ENCODE measurements at places on chromosomes 7 and 10. TPM values are rescaled to one million over a fixed set of nuclear protein-coding genes. Genes with fewer than 3 reads are reported as not detected.

The AGMO gene
- not detected for total RNA-seq

The CYP3A4 gene
- not detected for total RNA-seq

The PTN gene
- total RNA-seq: 1.7 TPM

The WIPF3 gene
- 1.5 TPM for total RNA-seq

The SPDYE2 gene
- total RNA-seq: not detected

The THAP5 gene
- 16.4 TPM for total RNA-seq

The PALD1 gene
- 166 TPM for total RNA-seq

The MYO1G gene
- total RNA-seq: 0.13 TPM

The NUPR2 gene
- total RNA-seq: not detected

The FANK1 gene
- 9.4 TPM for total RNA-seq

DNA sequence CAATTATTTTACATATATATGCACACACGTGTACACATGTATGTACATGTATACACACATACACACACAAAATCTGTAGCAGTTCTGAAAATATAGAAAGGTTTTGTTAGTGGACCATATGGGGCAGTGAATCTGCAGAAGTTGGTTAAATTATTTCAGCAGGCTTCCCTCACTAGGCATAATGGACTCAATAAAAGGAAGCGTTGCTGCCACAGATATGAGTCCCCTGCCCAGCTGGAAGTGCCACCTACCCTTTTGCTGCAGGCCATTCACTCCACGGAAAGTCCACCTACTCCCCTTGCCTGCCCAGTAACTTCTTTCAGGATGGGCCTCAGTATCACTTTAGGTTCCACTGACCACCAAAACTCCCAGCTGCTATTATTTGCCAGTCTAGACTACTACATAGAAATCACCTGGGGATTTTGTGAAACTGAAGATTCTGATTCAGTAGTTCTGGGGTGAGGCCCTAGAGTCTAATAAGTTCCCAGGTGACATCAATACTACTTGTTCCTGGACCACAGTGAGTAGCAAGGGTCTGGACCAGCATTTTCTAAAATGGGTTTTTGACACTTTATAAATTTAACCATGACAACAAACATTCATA is 29.3 kb upstream of the CROT start:
- no peaks in the 10 kb centered on the region for H3K27me3 ChIP-seq
- H3K36me3 ChIP-seq: peaks cover 4% of the 10 kb centered on the region
- no peak overlapping the region for H3K4me3 ChIP-seq

DNA sequence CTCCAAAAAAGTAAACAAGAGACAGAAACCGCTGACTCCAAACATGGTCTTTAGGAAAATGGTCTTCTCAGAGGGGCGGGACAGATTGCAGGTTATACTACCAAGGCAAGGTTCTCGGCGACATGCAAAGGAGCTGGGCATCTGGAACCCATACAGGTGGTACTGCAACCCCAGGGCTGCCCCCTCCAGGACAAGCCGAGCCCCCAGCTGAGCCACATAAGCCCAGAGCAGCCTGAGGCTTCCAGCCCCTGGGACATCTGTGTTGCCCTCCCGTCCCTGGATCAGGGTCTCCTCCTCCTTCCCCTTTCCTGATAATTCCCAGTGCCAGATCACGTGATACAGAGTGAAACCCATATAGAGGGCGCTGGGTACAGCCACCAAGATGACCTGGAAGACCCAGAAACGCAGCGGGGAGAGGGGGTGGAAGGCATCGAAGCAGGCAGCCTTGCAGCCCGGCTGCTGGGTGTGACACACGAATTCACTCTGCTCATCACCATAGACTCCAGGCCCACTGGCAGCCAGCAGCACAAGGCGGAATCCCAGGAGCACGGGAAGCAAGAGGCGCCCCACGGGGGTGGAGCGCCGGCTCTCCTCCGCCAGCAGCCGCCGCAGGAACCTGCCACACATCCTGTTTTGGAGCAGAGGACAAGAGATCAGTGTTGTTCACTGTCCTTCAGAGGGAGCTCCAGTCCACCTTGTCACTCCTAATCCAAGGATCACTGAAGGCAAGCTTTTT is at the start of gene GJC3:
Gene GJC3, minus strand, starts transcription at position 627 of the 736 bp plus-strand sequence. Its CDS starts 0 bp downstream, at position 627.
- H3K36me3 ChIP-seq: no peaks in the 10 kb centered on the region
- peaks cover 24% of the 10 kb centered on the region for H3K4me1 ChIP-seq
- peak within 1 kb of the TSS; percentile 85 for H3K27ac ChIP-seq
- H3K4me3 ChIP-seq: peak within 1 kb of the TSS; percentile 75

DNA sequence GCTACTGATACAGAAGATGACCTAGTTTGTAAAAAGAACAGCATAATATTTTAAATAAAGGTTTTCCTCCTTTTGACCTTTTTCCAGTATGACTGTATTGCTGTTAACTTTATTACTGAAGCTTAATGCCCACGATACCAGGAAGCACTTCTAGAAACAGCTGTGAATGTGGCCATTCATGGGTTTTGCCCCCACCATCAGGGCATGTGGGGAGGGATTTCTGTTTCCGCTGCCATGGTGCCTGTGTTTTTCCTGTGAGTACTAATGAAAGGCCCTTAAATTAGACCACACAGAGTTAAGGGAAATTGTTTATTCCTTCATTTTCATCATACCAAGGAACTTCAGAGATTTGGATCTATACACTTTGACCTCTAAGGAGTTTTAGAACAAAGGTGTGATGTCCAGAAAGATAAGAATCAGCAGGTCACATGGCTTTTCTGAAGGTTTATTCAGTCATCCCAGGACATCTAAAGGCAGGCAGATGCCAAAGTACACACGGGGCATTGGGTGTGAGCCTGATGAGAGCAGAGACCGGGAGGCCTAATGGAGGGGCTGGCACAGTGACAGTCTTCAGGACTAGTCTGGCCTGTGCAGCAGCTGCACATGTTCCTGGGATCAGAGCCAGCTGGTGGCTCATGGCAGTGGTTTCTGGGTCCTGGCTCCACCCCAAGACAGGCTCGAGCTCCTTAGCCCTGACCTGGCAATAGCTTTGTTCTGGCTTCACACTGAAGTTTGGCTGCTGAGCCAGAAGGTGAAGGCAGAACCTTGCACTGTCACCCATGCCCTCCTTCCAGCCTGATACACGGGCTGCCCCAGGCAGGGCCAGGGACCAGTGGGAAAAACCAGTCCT is 190.9 kb downstream of the REEP3 start:
- no peak for DNase-seq
- no peak overlapping the region for H3K4me3 ChIP-seq
- peaks cover 6% of the 10 kb centered on the region for H3K27me3 ChIP-seq
- H3K4me1 ChIP-seq: peaks cover 51% of the 10 kb centered on the region
- H3K36me3 ChIP-seq: no peaks in the 10 kb centered on the region

- no peaks in the 10 kb centered on the region for H3K4me1 ChIP-seq
- no peak for DNase-seq
- no peak overlapping the region for H3K4me3 ChIP-seq
- no peaks in the 10 kb centered on the region for H3K27me3 ChIP-seq
- H3K36me3 ChIP-seq: no peaks in the 10 kb centered on the region
These were observed 151.5 kb downstream of the JAZF1 start for GRCh38 chr7:28029051-28029450.

GRCh38 chr7:128352153-128352537 is 8.4 kb upstream of the RBM28 start:
- peak; percentile 82 for DNase-seq
- H3K36me3 ChIP-seq: peaks cover 14% of the 10 kb centered on the region
- H3K4me3 ChIP-seq: no peak overlapping the region
- no peak overlapping the region for H3K27ac ChIP-seq

DNA sequence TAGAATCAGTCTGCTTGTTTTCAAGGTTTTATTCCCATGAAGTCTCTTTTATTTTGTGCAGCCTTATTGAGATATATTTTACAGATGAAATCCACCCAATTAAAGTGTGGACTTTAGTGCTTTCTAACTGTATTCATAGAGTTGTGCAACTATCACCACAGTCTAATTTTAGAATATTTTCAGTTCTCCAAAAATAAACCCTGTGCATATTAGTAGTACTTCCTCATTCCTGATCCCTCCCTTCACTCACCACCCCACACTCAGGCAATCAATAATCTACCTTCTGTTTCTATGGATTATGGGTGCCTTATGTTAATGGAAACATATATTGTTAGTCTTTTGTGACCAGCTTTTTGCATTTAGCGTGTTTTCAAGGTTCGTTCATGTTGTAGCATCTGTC is 185.7 kb upstream of the TMEM72 start:
- no peaks in the 10 kb centered on the region for H3K4me1 ChIP-seq
- DNase-seq: no peak

- H3K27ac ChIP-seq: peak overlapping the region; percentile 20
- H3K27me3 ChIP-seq: no peaks in the 10 kb centered on the region
- DNase-seq: no peak
- no peak overlapping the region for H3K4me3 ChIP-seq
- H3K36me3 ChIP-seq: no peaks in the 10 kb centered on the region
These were observed 6.2 kb downstream of the ABI1 start for GRCh38 chr10:26854524-26854923.

- no peak overlapping the region for H3K4me3 ChIP-seq
- no peak for DNase-seq
- no peaks in the 10 kb centered on the region for H3K27me3 ChIP-seq
- no peaks in the 10 kb centered on the region for H3K36me3 ChIP-seq
These were observed 123.8 kb downstream of the PTEN start for GRCh38 chr10:87987206-87987605.

- H3K4me3 ChIP-seq: no peak overlapping the region
- H3K4me1 ChIP-seq: peaks cover 12% of the 10 kb centered on the region
- H3K36me3 ChIP-seq: peaks cover 13% of the 10 kb centered on the region
- DNase-seq: no peak
- H3K27ac ChIP-seq: peak overlapping the region; percentile 62
These were observed 44.3 kb downstream of the TET1 start for GRCh38 chr10:68604441-68604840.

DNA sequence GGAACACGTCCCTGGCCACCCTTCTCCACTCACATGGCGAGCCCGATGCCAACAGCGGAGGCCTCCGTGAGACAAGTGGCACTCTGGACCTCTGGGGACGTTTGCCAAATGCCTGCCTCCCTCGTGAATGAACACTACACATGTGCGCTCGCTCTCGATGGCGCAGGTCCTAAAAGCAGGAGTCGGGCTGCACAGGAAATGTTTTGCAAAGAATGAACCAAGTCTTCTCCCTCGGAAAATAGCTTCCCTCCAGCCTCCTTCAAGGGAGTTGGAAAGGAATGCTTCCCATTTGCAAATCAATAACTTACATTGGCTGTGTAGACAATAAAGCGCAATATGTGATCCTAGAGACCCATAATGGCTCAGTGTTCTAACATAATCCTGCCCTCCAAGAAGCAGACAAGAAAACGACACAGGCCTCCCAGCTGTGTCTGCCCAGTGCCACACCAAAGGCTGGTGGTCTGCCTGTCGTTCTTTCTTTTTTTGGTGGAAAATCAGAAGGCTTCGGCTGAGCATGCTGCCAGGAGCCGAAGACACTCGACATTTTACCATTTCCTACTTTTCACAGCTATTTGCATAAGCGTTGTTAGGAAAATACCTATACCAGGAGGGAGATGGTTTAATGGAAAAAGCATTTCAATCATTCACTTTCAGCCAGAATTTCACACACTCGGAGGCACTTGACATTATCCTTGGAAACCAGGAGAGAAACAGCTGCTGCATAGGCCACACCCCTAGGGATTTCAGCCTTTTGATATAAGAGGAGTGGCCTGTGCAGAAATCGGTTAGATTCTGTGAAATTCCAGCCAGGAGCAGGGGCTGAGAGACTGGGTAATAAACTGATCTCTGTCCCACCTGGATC is 38.4 kb downstream of the ATXN7L1 start:
- peak overlapping the region; percentile 63 for H3K4me3 ChIP-seq
- H3K27ac ChIP-seq: no peak overlapping the region
- H3K36me3 ChIP-seq: peaks cover 3% of the 10 kb centered on the region

DNA sequence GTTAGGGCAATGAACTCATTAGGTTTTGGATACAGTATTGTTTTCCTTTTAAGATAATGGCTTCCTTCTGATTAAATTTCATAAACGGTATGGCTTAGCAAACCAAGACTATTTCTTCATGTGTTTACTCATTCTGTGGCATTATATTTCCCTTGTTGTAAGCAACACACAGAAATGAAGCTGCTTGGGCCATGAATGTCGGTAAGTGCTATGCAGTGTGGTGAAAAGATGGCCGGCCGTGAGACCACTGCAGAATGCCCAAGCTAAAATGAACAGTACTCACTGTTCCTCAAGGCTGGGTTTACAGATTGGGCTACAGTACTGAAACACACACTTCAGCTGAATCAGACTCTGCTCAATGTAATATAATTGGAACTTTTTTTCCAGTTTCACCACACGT is 8.1 kb downstream of the APBB1IP start:
- DNase-seq: no peak
- no peak overlapping the region for H3K27ac ChIP-seq
- no peaks in the 10 kb centered on the region for H3K27me3 ChIP-seq
- H3K4me1 ChIP-seq: no peaks in the 10 kb centered on the region
- H3K4me3 ChIP-seq: no peak overlapping the region

- DNase-seq: peak; percentile 8
- H3K4me3 ChIP-seq: no peak overlapping the region
- peaks cover 6% of the 10 kb centered on the region for H3K4me1 ChIP-seq
- H3K27ac ChIP-seq: no peak overlapping the region
These were observed 79.9 kb upstream of the THSD7A start for GRCh38 chr7:11911900-11912299.

GRCh38 chr10:43901302-43901701 is 252.6 kb upstream of the ZNF32 start:
- peaks cover 2% of the 10 kb centered on the region for H3K27me3 ChIP-seq
- no peak overlapping the region for H3K27ac ChIP-seq
- no peak for DNase-seq
- no peak overlapping the region for H3K4me3 ChIP-seq

DNA sequence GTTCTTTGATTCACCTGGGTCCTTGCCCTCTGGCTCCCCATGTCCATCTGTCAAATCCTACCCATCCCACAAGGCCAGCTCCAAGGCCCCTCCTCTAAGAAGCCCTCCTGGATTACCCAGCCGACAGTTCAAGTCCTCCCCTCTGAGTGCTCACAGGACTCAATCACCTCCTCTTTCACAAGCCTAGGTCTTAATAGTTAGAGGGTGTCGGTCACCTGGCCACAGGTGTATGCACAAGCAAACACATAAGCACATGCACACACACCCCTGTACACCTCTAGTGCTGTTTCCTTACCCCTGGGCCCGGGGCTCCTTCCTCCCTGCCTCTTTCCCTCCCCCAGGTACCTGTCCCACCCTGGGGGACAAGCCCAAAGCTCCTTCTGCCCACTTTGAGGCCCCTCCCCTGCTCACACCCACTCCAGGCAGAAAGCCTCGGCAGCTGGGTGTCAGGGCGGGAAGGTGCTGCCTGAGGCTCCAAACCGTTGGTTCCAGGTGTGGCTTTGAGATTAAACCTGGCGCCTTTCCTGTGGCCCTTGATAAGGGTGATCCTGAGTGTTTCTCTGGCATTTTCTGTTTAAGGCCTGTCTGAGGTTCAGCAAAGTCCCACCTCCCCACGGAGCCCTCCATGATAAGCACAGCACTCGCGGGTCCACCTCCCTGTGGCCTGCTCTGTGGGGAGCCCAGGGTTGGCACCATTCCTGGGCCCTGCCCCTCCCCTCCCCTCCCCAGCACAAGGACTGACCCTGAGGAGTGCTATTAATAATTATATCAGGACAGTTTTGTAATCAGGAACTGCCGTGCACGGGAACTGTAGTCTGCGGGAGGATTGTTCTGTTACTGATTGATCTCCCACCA is 14.6 kb upstream of the AQP1 start:
- DNase-seq: no peak

GRCh38 chr7:86295526-86295925 is 348.2 kb upstream of the GRM3 start:
- H3K27ac ChIP-seq: no peak overlapping the region
- DNase-seq: no peak
- H3K4me1 ChIP-seq: no peaks in the 10 kb centered on the region
- no peak overlapping the region for H3K4me3 ChIP-seq
- no peaks in the 10 kb centered on the region for H3K36me3 ChIP-seq

- no peak overlapping the region for H3K27ac ChIP-seq
- no peak for DNase-seq
- no peaks in the 10 kb centered on the region for H3K36me3 ChIP-seq
- no peak overlapping the region for H3K4me3 ChIP-seq
These were observed 107.5 kb downstream of the HBP1 start for GRCh38 chr7:107276220-107276827.

Measured in endothelial cell (in vitro differentiated cells).